ENCODE measurements at places on chromosomes 12 and 14.

- DNase-seq = no peak
These were observed 88.5 kb downstream of the LGMN start for GRCh38 chr14:92659765-92660561.

DNA sequence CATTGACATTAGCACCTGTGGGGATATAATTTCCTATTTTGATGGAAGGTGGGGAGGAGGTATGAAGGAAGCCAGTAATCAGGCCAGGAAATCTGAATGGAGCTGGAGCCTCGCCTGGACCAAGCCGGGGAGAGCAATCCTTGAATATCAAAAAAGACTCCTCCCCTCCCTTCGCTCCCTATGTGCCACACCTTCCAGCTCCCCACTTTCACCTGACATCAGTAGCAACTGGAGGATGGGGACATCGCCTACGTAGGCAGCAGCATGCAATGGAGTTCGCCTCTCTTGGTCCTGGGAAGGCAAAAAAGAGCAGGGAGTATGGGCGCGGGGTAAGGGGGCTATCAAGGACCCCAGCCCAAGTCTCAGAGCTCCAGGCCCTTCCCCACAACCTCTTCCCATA, 1.1 kb downstream of the ANKRD52 start:
- no peak for DNase-seq

- peak; percentile 66 for DNase-seq
These were observed 48.8 kb downstream of the NINJ2 start for GRCh38 chr12:614411-614970.

- DNase-seq = no peak
These were observed 50.0 kb downstream of the NCOR2 start for GRCh38 chr12:124517260-124518050.

- DNase-seq = peak; percentile 39
These were observed 863 bp downstream of the DENND5B start for GRCh38 chr12:31589904-31590641.

DNA sequence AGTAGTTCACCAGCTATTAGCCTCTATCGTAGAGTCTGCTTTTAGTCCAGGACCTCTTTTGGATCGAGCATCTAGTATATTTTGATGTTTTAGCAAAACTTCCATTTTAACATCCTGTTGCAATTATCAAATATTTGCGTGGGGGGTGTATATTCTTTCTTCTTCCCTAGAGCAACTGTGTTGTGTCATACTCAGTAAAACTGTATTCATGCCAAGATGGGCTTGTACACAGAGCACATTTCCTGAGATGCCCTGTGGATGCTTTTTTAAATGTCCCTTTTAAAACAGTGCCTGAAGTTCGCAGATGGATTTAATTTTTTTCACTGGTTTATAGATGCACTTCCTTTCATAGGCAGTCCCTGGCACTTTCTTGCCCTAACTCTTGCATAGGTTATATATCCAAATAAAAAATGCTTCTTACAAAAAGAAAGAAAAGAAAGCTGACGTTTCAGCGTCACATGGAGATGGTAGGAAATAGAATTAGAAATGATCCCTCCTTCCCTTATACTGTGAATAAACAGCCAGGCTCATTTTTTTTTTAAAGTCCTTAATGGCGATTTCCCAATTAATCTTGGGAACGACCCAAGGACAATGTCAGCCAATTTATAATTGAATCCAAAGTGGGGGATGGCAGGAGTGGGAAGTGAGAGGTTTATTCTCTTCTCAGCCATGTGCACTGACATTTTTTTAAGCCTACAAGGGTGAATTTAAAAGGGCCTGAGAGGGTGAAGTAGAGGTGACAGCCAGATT, 247.0 kb downstream of the SLC41A2 start:
- no peak for DNase-seq

DNA sequence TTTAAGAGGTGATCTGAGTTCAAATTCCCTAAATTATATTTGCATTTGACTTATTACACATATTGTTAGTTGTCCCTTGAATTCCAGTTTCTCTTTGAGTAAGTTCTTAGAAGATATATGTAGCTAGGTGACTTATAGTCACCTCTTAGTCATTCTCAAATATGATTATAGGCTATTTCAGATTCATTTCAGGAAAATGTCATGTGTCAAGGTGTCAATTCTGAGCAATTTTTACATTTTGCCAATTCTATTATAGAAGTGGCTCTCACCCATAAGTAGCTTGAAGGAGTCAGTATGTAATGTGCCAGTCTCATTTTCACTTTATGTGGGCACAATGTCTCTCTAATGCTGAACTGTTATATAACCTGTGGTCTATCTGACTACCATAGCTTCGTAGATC, 623.4 kb downstream of the DIO2 start:
- no peak for DNase-seq

DNA sequence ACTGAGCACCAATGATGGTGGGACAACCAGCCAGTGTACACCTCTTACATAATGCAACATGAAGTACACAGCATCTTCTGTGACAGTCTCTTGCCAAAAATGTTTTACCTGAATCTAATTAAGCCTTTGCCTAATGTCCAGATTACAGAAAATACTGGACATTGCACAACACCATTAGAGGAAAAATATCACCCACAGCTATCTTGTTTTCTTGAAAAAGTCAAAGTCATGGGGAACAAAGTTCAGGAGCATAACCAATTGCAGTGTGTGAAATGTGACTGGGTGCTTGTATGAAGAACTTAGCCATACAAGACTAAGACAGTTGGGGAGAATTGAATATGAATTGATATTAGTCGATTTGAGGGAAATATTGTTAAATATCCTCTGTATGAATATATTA, 12.1 kb upstream of the ANO6 start:
- DNase-seq = no peak

- no peak for DNase-seq
These were observed 121.3 kb downstream of the FUT8 start for GRCh38 chr14:65533736-65534404.

- peak; percentile 16 for DNase-seq
These were observed 240.7 kb upstream of the PLEKHG7 start for GRCh38 chr12:92462049-92462448.

GRCh38 chr12:41509271-41510055, 321.3 kb downstream of the PDZRN4 start:
- DNase-seq = no peak

GRCh38 chr14:94001501-94002396, 4.6 kb downstream of the CCDC197 start:
- peak; percentile 64 for DNase-seq

DNA sequence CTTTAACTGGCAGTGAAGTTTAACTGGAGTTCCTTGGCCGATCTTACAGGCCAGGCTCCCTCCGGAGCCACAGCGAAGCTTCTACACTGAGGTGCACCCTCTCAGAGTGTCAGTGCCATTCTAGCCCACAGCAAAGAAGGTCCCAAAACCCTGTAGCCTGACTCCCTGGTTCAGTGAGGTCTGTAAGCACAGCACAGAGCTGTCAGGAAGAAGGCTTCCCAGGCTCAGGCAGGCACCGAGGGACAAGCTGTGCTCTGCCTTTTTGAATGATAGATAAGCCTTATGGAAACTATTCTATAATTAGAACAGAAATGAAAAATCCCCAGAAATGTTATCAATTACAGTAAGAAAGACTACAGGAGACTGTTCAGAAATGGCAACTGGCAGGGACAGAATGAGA, 40.2 kb downstream of the MOK start:
- DNase-seq = no peak

DNA sequence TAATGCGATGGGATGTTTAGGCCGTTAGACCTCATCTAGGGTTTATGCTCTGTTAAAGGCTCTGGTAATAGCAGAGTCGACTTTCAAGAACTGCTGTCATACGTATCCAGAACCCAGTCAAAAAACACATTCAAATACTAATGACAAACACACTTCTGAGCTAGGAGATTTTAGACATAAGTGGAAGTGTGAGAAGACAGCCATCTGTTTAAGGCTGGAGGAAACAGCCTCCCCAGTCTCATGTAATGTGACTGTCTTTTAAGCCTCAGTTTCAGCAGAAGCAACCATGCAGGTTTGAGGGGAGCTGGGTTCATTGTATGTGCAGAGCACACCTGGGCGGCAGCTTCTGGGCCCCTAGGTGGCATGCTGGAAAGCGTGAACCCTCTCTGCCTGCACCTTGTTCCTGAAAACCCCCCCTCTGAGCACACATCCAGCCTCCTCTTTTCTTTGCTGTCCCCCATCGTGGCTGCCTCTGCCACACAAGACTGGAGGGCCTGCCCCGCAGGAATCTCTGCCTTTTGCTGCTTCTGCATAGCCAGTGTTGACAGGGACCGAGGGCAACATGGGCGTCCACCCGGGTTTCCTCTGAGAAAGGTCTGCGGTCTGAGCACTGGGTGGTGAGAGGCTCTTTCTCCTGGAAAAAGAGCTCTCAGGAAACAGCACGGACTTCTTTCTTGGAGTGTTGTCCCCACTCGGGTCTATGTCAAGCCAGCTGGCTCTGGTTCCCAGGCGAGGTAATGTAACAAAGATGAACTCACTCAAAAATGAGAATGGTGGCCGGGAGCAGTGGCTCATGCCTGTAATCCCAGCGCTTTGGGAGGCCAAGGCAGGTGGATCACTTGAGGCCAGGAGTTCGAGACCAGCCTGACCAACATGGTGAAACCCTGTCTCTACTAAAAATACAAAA, 11.6 kb downstream of the WNT5B start:
- no peak for DNase-seq

- no peak for DNase-seq
These were observed 75.0 kb upstream of the DYNC1H1 start for GRCh38 chr14:101889366-101889765.

GRCh38 chr14:33686856-33687255, 264.0 kb downstream of the EGLN3 start:
- no peak for DNase-seq

DNA sequence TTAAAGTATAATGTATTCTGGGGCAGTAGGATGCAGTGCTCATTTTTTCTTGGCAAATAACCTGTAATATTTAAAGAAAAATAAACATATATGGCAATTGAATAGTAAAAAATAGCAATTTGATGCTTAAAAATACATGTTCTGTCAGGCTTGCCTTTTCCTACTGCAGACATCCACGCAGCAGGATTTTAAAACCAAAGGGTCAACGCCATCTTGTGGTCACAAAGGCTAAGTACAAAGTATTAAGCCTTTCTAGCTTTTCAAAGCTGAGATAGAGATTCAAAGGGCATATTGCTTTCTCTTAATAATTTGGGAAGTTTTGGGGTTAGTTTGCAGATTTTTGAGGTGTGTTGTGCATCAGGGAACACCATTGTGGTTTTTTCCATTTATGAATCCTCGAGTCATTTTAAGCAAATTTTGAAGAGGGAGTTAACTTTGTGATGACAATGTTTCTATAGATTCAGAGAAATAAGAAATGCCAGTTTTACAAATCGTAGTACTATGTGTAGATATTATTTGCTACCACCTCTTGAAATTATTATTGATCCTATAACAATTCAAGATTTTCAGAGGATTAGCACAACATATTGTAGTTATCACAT, 4.7 kb upstream of the CCER1 start:
- DNase-seq = peak; percentile 16

DNA sequence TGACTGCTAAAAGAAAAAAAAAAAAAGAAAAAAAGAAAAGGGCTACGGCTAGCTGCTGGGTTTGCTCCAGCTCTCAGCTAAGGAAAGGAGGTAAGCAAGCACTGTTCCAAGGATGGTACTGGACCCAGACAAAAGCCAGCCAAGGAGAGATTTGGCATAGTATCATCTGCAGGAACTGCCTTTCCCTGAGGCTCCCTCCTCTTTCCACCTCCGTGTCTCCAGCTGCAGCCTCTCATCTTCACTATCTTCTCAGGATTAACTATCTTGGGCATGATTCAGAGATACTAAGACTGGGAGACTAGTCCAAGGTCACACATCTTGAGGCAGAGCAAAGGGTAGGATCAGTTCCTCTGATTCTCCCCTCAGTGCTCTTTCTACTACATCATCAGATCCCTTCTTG, 6.0 kb downstream of the KITLG start:
- no peak for DNase-seq

DNA sequence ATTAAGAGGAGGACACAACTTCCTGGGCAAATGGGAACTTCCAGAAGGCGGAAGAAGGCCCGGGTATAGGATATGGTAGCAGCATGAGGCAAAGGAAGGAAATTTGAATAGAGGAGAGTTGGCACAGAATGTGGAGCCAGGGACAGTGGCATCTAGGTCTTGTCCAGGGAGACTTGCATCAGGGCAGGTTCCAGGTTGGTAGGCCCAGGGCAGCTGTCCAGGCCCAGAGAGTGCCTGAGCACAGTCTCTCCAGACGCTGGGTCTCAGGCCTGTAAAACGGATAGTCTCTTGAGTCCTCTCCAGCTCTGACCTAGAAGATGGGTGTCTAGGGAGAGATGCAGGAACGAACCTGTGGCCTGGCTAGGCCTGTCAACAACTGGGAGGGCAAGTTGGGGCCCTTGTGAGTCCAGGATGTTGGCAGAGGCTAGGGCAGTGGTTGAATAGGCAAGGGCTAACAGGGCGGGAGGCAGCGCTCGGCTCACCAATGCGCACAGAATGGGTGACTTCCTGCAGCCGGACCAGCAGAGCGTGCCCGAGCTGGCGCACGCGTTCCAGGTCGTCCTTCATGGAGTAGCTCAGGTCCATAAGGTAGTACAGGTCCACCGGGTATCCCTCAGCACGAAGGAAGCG, 9.9 kb downstream of the ITGB7 start:
- DNase-seq = no peak

DNA sequence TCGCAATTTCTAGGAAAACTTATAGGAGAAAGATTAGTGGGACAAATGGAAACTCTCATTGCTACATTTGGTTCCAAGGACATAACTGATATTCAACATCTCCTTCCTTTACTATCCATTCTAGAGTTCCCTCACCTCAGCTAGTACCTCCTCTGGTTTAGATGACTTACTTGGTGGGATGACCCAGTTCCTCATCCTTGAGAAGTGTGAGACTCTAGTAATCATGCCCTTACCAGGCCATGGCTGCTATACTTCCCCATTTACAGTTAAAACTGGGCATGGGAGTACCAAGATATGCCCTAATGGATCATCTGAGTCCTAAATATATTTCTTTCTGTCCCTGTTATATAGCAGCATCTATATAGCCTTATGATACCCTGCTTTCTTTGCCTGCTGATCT, 58.1 kb downstream of the IFT81 start:
- no peak for DNase-seq

DNA sequence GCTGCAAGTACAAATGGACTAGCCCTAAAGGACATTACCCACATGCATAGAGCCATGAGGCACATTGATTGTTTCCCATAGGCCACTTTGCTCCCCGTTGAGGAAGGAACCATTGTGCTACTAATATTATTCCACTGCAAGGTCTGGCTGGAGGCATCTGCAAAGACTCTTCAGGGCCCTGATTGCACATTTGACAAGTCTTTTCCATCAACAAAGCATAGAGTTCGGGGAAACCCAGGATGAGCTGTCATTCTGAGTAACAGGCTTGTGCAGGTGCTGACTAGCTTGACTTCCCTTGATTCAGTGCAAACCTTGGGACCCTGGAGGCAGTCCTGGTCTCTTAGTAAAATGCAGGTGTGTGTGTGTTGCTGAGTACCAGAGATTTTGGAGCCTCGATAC, 73.8 kb downstream of the SUSD6 start:
- DNase-seq = peak; percentile 87

Data from activated CD8-positive, alpha-beta T cell treated with anti-CD3 and anti-CD28 coated beads for 36 hours (primary cell).